Posterior vena cava (tissue), 2 donors: ENCODE measurements at places on chromosomes 7 and 10.

- DNase-seq = peak; percentile 69
Observed at GRCh38 chr7:101924171-101924570, 106.7 kb downstream of the CUX1 start.

GRCh38 chr7:13633857-13634256, 355.6 kb downstream of the ETV1 start:
- no peak for DNase-seq

DNA sequence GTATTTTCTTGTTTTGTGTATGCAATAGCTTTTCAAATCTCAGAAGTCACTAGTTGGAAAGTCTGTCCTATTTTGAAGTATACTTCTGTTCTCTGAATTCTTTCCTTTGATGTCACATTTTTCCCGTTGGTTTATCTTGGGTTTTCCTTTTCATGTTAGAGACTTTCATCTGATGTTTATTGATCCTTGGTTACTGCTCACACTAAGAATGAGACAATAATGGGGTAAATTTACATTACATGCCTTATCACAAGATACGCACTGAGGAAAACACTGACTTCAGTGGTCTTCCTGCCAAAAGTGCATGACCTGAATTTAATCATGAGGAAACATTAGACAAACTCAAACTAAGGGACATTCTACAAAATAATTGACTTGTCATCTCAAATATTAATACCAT, 63.5 kb upstream of the C1GALT1 start:
- no peak for DNase-seq

DNA sequence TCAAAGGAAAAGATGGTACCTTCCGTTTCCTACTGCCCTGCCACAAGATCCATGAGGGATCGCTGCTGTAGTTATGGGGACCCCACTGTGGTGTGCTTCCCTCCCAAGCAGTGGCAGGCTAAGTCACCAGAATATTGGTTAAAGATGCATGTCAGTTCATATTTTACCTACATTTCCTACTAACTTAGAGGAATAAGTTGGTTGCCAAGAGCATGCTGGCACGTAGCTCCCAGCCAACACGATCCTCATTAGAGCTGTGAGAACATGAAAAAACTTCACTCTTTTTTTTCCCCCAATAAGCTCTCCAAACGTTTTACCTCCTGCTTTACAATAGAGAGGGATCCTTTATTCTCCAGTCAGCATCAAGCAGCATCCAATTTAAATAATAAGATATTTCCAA, 203.7 kb downstream of the TRIL start:
- DNase-seq = no peak

GRCh38 chr10:23516530-23516929, 77.7 kb downstream of the OTUD1 start:
- no peak for DNase-seq
